Activated naive CD8-positive, alpha-beta T cell treated with anti-CD3 and anti-CD28 coated beads, Interleukin-2, amount 10 ng/mL, durations not matched to agents 7 days and 5 days (primary cell): ENCODE measurements at places on chromosomes 5 and 9. TPM values are rescaled to one million over a fixed set of nuclear protein-coding genes. Genes with fewer than 3 reads are reported as not detected.

GRCh38 chr5:123451047-123451446 is 27.8 kb upstream of the CEP120 start:
- H3K4me1 ChIP-seq: peaks cover 8% of the 10 kb centered on the region
- H3K4me3 ChIP-seq: no peak overlapping the region

DNA sequence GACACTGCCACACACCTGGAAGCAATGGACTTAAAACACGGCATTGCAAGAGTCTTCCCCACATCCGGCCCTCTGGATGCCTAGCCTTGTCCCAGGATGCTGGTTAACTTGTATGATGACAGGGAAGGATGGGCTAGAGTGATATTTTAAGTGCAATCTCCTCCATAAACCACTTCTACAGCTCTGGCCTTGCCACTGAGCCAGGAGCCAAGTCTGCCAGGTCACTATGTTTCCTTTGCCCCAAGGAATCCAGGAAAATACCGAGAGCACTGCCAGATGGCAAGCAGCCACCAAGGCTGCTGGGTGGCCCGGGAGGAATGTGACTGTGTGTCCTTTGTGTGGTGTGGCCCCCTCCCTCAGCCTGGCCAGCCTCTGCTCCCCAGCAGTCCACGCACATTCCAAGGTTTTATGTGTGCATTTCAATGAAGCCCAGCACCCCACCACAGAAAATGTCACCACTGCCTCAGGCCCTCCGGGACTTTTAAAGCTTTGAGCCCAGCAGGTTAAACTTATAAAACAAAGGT is 106.0 kb downstream of the FRMD3 start:
- H3K4me1 ChIP-seq: no peaks in the 10 kb centered on the region
- no peak for DNase-seq
- H3K27ac ChIP-seq: no peak overlapping the region
- no peaks in the 10 kb centered on the region for H3K36me3 ChIP-seq
- no peaks in the 10 kb centered on the region for H3K27me3 ChIP-seq

GRCh38 chr9:106482733-106483132 is 380.2 kb upstream of the ZNF462 start:
- DNase-seq: no peak
- H3K4me3 ChIP-seq: no peak overlapping the region
- no peak overlapping the region for H3K27ac ChIP-seq
- no peaks in the 10 kb centered on the region for H3K4me1 ChIP-seq
- H3K27me3 ChIP-seq: no peaks in the 10 kb centered on the region
- H3K36me3 ChIP-seq: no peaks in the 10 kb centered on the region

DNA sequence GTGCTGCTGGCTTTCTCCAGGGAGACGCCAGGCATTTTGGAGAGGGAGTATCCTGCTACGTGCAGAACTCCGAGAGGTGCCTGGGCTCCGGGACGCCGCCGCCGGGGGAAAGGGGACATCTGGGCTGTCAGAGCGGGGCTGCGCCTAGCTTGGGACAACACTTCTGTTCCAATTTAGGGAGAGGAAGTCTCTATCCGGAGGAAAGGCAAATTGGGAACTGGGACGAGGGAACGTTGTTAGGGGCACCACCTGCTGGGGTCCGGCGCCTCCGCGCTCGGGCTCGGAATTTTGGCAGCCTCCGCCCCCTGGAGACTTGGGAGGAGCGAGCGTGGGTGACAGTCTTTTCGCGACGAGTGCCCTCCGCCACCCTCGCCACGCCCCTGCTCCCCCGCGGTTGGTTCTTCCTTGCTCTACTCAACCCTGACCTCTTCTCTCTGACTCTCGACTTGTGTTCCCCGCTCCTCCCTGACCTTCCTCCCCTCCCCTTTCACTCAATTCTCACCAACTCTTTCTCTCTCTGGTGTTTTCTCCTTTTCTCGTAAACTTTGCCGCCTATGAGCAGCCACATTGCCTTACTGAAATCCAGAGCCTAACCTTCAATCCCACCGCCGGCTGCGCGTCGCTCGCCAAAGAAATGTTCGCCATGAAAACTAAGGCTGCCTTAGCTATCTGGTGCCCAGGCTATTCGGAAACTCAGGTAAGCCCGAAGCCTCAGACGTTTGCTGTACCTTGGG is 1.6 kb downstream of the TSLP start:
- H3K4me3 ChIP-seq: peak overlapping the region; percentile 99
- peaks cover 59% of the 10 kb centered on the region for H3K27me3 ChIP-seq
- H3K36me3 ChIP-seq: peaks cover 3% of the 10 kb centered on the region
- H3K27ac ChIP-seq: peak overlapping the region; percentile 40

- peaks cover under 1% of the 10 kb centered on the region for H3K36me3 ChIP-seq
- H3K4me1 ChIP-seq: peaks cover 11% of the 10 kb centered on the region
- no peak overlapping the region for H3K27ac ChIP-seq
- no peak overlapping the region for H3K4me3 ChIP-seq
- H3K27me3 ChIP-seq: peaks cover 25% of the 10 kb centered on the region
Measured at GRCh38 chr9:125743682-125744428, 3.3 kb upstream of the PBX3 start.

- no peak overlapping the region for H3K27ac ChIP-seq
- no peaks in the 10 kb centered on the region for H3K4me1 ChIP-seq
- H3K27me3 ChIP-seq: peaks cover 5% of the 10 kb centered on the region
- H3K36me3 ChIP-seq: no peaks in the 10 kb centered on the region
- H3K4me3 ChIP-seq: no peak overlapping the region
Measured at GRCh38 chr9:76203373-76203772, 190.9 kb downstream of the RFK start.

DNA sequence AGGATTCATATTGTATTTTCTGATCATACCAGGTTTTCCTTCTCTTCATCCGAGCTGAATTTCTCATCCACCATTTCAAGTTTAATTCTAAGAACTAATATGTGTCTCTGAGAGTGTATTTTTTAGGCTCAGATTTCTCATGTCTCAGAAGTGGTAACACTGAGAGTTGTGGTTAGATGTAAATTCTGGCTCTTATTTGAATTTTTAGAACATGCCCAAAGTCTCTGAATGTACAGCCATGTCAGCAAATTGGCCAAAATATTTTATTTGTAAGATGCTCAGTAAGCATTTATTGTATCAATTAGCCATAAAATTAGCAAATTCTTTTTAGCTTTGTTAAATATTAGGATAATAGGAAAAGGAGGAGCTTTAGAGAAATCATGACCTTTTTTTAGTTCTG is 16.6 kb downstream of the SV2C start:
- H3K36me3 ChIP-seq: no peaks in the 10 kb centered on the region
- DNase-seq: no peak

GRCh38 chr5:153974813-153975163 is 63.9 kb downstream of the FAM114A2 start:
- peaks cover 12% of the 10 kb centered on the region for H3K27me3 ChIP-seq
- peaks cover 4% of the 10 kb centered on the region for H3K4me1 ChIP-seq
- H3K27ac ChIP-seq: no peak overlapping the region
- H3K4me3 ChIP-seq: no peak overlapping the region
- no peak for DNase-seq
- H3K36me3 ChIP-seq: no peaks in the 10 kb centered on the region

- no peak overlapping the region for H3K27ac ChIP-seq
- H3K4me1 ChIP-seq: peaks cover 16% of the 10 kb centered on the region
- no peak overlapping the region for H3K4me3 ChIP-seq
- no peak for DNase-seq
Measured at GRCh38 chr5:142767178-142767577, 3.0 kb upstream of the ARHGAP26 start.

The LHFPL2 gene
- 2.8 TPM for total RNA-seq

The SPATA31C1 gene
- total RNA-seq: not detected

The TOPORS gene
- 18.1 TPM for total RNA-seq

The PTGDS gene
- total RNA-seq: 1.3 TPM

The PCYOX1L gene
- 32.4 TPM for total RNA-seq

The OLFM1 gene
- not detected for total RNA-seq

The FOXI1 gene
- not detected for total RNA-seq

The SLC12A7 gene
- total RNA-seq: 31.5 TPM

The SLC6A7 gene
- total RNA-seq: not detected
